Activated CD4-positive, alpha-beta T cell treated with anti-CD3 and anti-CD28 coated beads, Interleukin-2, amount 10 ng/mL, durations not matched to agents 7 days and 5 days (primary cell): ENCODE measurements at places on chromosomes 7 and 10. TPM values are rescaled to one million over a fixed set of nuclear protein-coding genes. Genes with fewer than 3 reads are reported as not detected.

Gene CDH23
- 4.5 TPM for total RNA-seq

Gene RSPH10B2
- total RNA-seq: 0.31 TPM

Gene ANKRD61
- total RNA-seq: 0.22 TPM

Gene MICU1
- total RNA-seq: 28.7 TPM

Gene NPSR1
- total RNA-seq: not detected

Gene CYP2E1
- total RNA-seq: 0.48 TPM

Gene TES
- 139 TPM for total RNA-seq
